Stimulated activated CD4-positive, alpha-beta T cell treated with anti-CD3 and anti-CD28 coated beads, Interleukin-2, amount 100 ng/mL, for 48 hours (primary cell): ENCODE measurements at places on chromosomes 1 and 21.

DNA sequence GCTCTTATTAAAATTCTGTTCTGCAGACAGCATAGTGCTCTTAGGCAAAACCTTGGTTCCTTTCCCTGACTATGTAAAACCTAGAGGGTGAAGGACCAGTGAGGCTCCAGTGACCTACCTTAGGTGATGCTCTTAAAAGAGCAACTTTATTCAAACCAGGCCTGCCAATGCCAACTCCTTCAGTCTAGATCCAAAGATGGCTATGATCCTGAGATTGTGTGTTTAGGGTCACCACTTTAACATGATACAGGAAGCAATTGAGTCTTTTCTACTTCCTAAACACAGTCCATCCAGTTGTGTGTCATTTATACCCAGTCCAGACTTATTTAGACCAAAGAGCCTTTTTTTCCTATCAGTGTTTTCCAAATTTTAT lies 10.8 kb downstream of the MCL1 start:
- no peak for DNase-seq

GRCh38 chr21:41536076-41536826 lies 28.3 kb upstream of the TMPRSS2 start:
- DNase-seq, result no peak

GRCh38 chr1:95126366-95126765 lies 9.2 kb downstream of the TLCD4 start:
- no peak for DNase-seq

GRCh38 chr1:52634111-52634510 lies 1.1 kb downstream of the SHISAL2A start:
- DNase-seq, result no peak

- DNase-seq, result no peak
Measured at GRCh38 chr1:81949421-81949820, 148.7 kb downstream of the ADGRL2 start.
